ENCODE measurements at places on chromosomes 16 and 17.
A peak's percentile ranks its signal among the peaks of the same experiment; 100 is the strongest.

DNA sequence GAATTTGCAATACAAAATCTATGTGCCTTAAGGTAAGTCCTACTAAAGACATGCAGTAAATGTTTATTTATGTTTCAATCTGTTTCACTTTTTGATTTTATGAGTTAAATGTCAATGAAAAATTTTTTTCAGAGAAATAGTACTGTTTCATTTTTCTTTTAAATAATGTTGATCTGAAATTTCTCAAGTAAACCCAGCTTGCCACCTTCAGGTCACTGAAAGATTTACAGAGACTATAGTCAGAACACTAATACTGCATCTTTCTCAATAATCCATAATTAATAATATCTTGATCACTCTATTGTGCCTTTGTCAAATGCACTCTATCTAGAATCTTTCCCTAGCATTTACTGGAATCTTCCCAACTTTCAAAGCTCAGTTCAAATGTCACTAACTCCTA, 6.5 kb upstream of the DHX40 start:
- DNase-seq = no peak

DNA sequence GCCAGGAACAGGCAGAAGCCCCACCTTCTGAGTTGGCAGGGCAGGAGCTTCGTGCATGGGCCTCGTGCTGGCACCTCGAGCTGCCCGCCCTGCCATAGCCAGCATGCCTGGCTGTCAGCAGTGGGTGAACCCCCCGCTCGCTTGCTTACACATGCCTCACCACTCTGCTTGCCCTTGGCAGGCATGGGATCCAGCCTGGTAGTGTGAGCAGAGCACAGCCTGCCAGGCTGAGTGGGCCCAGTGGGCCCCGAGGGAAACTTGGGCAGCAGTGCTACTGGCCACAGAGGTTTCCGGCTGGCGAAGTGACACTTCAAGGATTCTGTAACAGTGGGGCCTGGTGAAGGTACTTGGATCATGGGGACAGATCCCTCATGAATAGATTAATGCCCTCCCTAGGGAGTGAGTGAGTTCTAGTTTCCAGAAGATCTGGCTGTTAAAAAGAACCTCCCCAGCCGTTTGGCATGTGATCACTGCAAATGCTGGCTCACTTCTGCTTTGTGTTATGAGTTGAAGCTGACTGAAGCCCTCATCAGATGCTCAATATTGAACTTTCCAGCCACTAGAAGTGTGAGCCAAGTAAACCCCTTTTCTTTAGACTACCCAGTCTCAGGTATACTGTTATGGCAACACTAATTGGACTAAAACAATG, 114.7 kb downstream of the BCAS3 start:
- no peak for DNase-seq

DNA sequence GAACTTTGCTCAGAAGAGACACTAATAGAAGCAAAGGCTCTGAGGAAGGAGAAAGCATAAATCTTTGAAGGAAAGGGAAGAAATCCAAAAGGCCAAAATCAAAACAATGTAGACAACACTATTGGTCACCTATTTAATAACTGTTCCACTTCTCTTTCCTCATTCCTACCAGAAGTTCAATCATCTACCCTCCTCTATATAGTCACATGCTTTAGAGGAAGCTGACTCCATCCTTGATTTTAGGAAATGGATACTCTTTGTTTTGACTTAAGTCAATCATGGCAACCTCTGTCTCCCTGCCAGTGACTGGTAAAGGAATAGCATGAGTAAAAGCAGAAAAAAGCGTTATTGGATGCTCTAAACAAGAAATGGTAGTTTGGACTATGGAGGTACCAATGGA, 7.3 kb downstream of the BRIP1 start:
- DNase-seq = no peak

GRCh38 chr16:57190136-57190535, 4.0 kb downstream of the RSPRY1 start:
- DNase-seq = no peak

DNA sequence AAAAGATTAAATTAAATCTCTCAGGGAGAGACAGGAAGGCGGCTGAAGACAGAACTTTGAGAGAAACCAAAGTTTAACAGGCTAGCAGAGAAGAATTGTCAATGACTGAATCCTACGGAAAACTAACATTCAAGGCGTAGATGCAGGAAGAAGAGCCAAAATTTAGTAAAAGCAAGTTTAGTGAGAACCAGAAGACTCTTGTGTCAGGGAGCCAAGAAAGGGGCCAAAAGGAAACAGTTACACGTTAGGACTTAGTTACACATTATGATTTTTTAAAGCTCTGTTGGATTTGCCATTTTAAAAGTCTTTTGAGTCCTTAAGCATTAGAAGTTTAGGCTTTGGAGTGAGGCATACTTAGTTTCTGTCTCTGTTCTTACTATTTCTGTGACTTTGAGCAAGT, 164.6 kb downstream of the CHD9 start:
- DNase-seq = no peak

GRCh38 chr16:62018301-62019060, 17.8 kb downstream of the CDH8 start:
- no peak for DNase-seq

DNA sequence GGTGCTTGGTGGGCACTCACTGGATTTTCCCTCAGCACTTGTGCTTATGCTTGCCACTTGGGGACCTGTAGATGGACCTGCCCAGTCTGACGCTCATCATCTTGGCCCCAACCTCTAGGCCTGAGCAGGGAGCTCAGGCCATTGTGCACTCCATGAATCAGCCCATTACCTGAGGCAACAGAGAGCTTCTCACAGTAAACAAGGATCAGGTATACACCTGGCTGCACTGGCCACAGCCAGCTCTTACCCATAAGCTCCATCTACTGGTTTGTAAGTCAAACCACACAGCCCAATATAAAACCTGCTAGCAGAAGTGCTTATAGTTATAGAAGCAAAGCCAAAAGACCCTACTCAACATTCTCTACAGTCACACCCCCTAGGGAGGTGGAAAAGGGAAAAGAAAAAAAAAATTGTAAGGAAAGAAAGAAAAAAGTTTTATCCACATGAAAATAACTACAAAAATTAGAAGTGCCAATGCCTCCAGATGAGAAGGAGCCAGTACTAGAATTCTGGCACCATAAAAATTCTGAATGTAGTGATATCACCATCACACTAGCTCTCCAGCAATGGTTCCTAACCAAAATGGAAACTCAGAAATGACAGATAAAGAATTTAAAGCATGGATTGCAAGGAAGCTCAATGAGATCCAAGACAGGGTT, 87.8 kb upstream of the CDH5 start:
- DNase-seq = no peak

DNA sequence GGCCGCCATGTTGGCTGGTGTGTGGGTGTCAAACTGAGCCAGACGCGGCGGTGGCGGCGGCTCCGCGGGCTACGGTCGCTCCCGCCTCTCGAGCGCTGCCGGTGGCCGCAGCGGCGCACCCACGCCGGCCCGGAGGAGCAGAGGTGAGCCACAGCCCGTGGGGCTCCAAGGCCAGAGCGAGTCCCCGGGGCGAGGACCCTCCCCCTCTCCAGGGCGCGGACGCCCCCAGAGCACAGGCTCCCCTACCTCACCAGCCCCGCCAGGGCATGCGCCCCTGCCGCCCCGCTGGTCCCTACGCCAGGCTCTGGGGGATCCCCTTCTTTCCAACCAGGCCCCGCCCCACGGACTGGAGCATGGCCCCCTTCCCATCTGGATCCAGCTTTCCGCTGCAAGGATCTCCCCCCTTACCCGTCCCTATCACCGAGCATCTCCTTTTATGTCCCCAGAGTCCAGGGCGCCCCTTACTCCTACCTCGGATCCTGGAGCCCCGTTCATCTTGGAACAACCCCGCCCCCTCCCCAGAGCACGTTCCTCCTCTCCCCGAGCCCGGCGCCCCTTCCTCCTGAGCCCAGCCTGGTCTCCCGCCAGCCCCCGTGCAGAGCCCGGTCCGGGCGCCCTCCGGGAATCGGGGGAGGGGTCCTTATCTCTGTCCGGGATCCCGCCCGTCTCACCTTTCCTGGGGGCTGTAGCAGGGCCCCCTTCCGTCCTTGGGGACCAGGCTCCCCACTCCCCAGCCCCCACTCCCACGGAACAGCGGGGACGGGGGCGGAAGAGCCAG, 412 bp downstream of the EPN2 start:
- DNase-seq = peak; percentile 25

DNA sequence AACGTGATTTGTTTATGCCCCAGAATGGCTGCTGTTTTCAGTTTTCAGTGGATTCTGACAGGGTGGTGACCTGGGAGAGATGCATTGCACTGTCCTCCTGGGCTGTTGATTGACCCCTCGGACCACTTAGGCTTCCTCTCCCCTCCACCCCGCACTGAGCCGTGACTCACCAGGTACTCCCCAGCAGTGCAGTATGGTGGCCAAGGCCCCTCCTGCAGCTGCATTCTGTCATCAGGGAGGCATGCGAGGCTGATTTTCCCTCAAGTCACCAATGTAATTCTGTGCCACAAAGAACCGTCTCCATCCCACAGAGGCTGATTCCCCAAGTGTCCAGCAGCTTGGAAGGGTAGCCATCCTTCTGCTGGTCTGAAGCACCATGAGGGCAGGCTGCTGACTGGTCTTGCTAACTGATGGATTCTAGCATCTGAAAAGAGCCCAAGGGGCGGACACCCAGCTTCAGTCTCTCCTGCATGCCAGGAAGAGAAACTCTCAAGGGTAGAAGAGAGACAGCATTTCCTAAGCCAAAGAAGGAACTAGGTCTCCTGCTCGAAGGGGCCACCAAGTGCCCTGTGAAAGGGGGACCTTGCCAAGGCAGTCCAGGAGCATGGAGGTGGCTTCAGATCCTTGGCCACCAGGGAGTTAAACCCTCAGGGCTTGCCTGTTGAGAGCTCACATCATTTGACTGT, 148.1 kb downstream of the SOCS1 start:
- DNase-seq = no peak

GRCh38 chr16:85616607-85617321, 3.6 kb downstream of the GSE1 start:
- no peak for DNase-seq

DNA sequence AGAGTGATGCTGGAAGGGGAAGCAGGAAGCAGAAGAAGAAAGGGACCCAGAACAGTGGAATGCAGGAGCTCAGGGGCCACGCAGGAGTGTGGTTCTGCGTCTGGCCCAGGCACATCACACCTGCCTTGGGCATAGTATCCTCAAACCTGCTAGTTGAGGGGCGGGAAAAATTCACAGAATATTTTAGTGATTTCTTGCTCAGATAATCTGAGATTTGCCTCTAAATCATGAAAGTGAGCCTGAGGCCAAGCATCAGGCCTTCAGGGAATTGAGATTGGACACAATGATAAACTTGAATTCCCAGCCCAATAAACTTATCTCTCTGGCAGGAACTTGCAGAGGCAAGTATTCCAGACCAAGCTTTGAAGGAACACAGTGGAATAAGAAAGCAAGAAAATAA, 48.5 kb upstream of the CCL2 start:
- no peak for DNase-seq

DNA sequence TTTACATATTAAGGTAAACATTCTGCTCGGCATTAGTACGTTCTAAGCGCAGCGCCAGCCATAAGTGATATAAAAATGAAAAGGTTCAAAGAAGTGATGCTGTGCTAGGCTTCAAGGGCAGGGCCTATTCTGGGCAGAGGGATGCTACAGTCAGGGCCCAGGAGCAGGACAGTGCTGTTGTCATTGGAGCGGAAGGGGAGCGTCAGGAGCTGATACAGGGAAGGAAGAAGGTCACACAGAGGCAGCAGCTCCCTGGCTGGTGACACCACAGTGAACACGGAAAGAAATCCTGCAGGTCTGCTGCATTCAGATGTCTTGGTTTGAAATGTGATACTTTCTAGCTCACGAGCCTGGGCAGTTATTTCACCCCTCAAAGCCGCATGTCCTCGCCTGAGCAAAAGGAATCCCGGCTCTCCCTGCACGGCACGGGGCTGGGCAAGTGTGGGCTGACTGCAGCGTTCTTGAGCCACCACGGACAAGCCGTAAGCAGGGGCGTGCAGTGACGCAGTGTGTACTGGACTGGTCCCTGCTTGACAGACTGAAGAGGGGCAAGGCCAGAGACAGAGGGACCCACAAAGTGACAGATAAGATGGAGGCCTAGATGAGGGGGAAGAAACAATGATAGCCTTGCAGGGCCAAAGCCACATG, 41.1 kb downstream of the ZCCHC14 start:
- DNase-seq = no peak

DNA sequence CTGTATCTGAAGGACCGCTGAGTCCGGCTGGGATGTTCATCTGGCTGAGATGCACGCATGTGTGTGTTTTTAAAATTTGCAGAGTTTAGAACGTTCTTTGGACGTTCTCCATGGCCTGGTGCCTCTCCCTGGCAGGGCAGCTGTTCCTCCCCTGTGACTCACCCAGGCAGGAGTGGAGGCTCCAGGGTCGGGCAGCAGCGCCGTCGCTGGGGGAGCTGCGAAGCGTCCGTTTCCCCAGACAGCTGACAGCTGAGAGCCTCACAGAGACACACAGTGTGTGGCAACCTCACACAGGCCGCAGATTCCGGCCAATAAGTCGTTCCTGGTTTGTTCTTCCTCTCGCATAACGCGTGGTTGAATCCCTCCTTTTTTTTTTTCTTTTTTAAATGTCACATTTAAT, 80.6 kb downstream of the OR1D5 start:
- DNase-seq = no peak

DNA sequence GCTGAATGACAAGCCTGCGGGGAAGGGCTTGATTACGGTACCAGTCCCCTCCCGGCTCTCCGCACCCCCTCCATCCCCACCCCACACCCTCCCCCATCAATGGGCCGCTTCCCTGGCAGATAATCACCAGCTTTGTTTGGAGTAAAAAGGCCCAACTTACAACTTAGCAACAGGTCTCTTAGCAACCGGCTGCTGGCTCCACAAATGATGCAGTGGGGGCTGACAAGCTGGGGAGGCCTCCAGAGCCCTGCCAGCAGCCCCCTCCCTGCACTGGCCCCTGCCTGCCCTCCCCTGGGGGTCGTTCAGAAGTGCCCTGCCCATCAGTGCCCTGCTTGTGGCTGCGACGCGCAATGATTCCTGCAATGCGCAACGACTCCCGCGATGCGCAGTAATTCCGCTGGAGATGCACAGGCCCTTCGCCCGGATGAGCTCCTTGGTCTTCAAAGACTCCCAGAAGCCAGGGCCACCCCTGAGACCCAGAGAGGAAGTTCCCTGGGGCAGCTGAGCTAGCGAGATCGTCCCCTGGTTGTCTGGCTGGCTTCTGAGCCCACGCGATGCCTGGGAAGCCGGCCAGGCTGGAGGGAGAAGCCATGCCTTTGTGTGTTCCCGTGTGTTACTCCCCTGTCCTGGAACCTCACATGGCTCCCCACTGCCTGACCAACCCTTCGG, 23.3 kb downstream of the CPNE2 start:
- DNase-seq = no peak

GRCh38 chr16:87322833-87323726, 5.9 kb upstream of the C16orf95 start:
- DNase-seq = no peak

GRCh38 chr16:55832773-55833691, at the start of gene CES1:
Gene CES1, minus strand, starts transcription at chr16:55833096. Its CDS starts 41 bp downstream, at chr16:55833055.
- DNase-seq = no peak

Measured in urothelium cell line (cell line).